ENCODE measurements at places on chromosomes 5 and 9. TPM values are rescaled to one million over a fixed set of nuclear protein-coding genes. Genes with fewer than 3 reads are reported as not detected.

GRCh38 chr5:51544031-51544785 is 161.0 kb downstream of the ISL1 start:
- no peak for DNase-seq

AGXT2 gene
- total RNA-seq: not detected

NRG2 gene
- 0.23 TPM for total RNA-seq

- no peak for DNase-seq
These were observed 242.5 kb downstream of the ARRDC3 start for GRCh38 chr5:91140657-91141056.

IL9 gene
- 74.3 TPM for total RNA-seq

TYRP1 gene
- total RNA-seq: not detected

- no peak for DNase-seq
These were observed 178.3 kb upstream of the ACOT12 start for GRCh38 chr5:81572201-81572600.

GRIN3A gene
- not detected for total RNA-seq

DNA sequence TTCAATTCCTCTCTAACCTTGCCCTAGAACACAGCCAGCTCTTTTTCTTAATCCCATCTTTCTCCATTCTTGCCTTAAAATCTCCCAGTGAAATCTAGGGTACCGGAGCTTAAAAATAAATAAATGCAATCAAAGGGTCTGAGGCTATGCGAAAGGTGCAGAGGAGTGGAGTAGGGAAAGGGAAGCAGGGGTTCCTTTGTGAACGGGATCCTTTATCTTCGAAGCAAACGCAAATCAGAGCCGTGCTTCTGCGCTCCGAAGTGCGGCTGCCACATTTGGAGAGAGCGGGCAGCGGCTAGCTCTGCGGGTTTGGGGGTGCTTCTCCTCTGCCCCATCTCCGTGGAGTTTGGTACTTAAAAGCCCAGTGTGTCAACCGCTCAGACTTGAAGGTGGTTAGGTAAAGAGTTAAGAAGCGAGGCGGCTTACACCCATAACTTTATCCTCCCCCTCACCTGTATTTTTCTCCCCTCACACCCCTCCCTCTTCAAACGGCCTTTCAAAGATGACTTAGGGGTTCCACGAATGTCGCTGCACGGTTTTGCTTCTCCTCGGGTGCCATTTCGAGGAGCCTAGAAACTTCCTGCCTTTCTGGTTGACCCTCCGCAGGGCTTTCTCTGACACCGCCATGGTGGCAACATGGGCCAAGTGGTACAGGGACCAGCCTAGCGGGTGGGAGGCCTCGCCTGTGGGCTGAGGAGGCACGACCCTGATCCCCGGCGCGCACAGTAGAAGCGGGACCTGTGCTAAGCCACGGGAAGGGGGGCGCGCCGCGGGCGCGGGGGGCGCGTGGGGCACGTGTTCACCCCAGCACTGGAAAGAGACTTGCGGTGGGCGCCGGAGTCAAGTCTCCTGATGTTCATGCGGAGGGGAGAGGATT is 31.7 kb upstream of the NFIB start:
- DNase-seq: no peak

BDP1 gene
- total RNA-seq: 38.3 TPM

- DNase-seq: no peak
These were observed 18.9 kb upstream of the GARNL3 start for GRCh38 chr9:127245637-127246164.

- DNase-seq: no peak
These were observed 16.8 kb upstream of the ACTBL2 start for GRCh38 chr5:57499262-57500050.

GRCh38 chr9:20023210-20023905 is 234.5 kb upstream of the SLC24A2 start:
- no peak for DNase-seq

DNA sequence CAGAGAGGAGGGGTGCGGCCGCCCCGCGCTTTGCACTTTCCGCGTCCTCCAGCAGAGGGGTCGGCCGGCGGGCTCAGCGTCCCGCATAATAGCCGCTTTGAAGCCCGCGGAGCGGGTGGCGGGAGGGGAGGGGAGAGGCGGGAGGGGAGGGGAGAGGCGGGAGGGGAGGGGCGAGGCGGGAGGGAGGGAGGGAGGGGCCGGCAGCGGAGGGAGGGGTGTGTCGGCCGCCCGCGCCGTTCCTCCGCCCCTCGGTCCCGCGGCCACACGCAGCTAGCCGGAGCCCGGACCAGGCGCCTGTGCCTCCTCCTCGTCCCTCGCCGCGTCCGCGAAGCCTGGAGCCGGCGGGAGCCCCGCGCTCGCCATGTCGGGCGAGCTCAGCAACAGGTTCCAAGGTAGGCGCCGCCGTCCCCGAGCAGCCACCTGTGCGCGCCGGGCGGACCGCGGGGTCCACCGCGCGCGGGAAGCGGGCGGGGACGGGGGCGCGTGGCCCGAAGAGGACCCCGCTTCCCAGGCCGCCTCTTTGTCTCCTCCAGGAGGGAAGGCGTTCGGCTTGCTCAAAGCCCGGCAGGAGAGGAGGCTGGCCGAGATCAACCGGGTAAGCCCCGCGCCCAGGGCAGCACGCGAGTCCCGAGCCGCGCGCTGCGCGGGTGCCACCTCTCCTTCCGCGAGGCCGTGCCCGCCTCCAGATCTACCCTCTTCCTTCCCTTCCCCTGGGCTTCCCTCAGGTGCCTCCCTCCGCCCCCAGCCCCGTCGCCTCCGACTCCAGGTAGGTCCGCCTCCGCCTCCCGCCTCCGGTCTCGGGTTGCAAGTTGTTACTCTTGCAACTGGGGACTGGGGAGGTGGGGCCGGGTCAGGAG is at the start of gene AIF1L:
Gene AIF1L (plus strand): TSS at position 263 of the 857 bp plus-strand sequence. CDS start 99 bp downstream, at position 362.
- peak; percentile 18 for DNase-seq

FAM114A2 gene
- total RNA-seq: 24.3 TPM

DNA sequence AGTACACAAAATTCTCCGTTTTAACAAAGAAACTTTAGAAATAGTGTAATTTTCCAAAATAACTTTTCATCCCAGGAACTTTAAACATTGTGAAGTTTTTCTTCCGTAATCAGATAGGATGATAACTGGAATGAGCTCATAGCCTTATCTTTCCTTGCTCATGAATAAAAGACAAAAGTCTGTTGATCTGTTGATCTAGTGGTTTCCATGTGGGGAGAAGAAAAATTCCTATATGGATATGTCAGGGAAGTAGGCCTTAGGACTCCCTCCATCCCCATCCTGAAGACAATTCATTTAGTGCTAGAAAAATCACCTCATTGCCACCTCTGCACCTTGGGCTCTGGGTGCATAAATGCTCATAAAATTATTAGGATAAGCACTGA is 266.6 kb downstream of the SMARCA2 start:
- no peak for DNase-seq
